ENCODE measurements at places on chromosomes 7 and 10.

DNA sequence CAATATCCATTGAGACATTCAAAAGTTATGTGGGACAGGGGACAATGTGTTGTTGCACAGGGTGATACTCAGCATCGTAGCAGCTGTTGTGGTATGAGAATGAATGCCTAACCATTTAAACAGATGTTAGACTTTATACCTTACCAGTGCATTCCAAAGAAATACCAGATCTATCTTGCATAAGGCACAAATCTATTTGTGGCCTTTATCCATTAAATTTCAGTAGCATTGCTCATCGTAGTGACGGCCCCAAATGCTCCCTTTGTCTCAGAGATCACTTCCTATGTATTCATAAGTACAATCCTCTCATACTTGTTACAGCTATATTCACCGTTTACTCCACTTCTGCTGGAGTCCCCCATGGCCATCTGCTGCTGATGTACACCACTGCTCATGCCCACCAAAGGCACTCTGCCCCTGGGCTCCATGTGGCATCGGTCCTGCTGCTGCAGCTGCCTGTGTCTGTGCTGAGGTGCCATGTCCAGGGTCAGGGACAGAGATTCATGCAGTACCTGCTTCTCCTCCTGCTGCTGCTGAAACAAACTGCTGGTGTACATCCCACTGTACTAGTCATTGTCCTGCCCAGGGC, 96.3 kb downstream of the CPED1 start:
- DNase-seq: no peak

GRCh38 chr7:28413011-28413410, 693 bp downstream of the CREB5 start:
- DNase-seq: no peak

DNA sequence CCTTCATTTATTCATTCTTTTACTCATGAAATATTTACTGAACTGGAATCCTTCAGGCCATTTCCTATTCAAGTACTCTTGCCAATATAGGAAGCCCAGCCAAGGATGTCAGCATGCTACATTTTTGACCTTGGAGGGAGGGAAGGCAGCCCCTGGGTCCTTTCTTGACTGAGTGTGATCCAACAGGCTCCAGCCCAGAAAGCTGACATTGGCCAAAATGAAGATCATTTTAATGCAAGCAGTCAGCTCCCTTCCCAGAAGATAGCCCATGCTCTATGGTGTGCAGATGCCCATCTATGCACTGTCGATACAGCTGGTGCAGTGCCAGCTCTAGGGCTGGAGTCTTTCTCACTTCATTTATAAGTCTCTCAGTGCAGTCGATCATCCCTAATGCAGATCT, 646.0 kb downstream of the KCNMA1 start:
- no peak for DNase-seq

DNA sequence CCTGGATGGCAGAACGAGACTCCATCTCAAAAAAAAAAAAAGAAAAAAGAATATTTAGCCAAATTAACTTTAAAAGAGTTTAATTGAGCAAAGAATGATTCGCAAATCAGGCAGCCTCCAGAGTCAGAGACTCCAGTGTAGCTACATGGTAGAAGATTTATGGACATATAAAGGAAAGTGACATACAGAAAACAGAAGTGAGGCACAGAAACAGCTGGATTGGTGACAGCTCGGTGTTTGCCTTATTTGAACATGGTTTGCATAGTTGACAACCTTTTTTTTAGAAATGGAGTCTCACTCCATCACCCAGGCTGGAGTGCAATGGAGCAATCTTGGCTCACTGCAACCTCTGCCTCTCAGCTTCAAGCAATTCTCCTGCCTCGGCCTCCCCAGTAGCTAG, 35.2 kb upstream of the TNS3 start:
- DNase-seq: no peak

- DNase-seq: no peak
Observed at GRCh38 chr10:114401195-114401791, 3.0 kb downstream of the AFAP1L2 start.

DNA sequence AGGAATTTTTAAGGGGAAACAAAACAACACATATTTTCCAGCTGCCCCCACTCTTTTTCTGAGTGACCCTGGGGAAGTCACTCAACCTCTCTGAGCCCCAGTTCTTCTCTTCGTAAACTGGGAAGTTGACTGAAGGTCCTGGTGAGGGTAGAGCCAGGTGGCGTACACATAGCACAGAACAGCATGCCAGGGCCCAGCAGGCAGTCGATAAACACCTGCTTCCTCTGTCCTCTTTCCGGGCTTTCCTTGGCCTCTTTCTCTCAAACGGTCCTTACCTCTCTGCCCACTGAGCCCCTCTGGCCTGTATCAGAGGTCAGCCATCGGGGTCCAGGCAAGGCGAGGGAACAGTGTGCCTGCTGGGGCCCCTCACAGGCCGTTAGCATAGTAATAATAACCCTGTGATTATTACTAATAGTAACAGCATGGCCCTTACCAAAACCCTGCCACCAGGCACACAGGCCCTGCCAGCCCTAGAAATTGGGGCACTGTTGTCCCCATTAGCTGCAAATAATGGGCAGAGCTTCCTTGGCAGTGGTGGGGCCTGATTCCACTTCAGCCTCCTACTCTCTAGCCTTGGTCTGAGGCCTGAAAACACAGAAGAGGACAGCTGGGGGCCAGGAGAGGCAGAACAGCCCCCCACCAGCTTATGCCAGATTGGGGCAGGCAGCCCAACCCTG, 37.3 kb upstream of the SLC29A3 start:
- DNase-seq: no peak

- no peak for DNase-seq
Observed at GRCh38 chr7:150566572-150566971, 618 bp upstream of the GIMAP4 start.

- DNase-seq: peak; percentile 19
Observed at GRCh38 chr7:142383841-142384492, 126.1 kb upstream of the PRSS58 start.

GRCh38 chr7:66088861-66089838, 13.5 kb downstream of the ASL start:
- no peak for DNase-seq

DNA sequence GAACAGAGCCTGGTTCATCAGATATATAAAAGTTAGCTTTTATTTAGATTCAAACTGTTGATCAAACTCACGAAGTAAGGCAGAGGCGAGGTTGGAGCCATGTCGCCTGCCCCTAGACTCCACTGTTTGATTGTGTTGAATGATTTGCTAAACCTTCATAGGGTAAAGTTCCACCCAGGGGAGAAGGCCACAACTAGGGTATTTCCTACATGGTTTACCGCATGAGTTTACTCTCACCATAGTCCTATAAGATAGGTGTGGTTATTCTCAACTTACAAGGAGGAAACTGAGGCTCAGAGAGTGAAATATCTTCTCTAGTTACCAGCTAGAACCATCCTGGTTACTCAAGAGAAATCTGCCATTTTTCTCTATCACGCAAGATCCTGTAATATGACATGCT, 31.8 kb downstream of the ARHGAP22 start:
- DNase-seq: no peak

GRCh38 chr10:121942749-121943416, 15.1 kb upstream of the ATE1 start:
- DNase-seq: no peak

- no peak for DNase-seq
Observed at GRCh38 chr10:130924138-130924819, 387.2 kb downstream of the TCERG1L start.

DNA sequence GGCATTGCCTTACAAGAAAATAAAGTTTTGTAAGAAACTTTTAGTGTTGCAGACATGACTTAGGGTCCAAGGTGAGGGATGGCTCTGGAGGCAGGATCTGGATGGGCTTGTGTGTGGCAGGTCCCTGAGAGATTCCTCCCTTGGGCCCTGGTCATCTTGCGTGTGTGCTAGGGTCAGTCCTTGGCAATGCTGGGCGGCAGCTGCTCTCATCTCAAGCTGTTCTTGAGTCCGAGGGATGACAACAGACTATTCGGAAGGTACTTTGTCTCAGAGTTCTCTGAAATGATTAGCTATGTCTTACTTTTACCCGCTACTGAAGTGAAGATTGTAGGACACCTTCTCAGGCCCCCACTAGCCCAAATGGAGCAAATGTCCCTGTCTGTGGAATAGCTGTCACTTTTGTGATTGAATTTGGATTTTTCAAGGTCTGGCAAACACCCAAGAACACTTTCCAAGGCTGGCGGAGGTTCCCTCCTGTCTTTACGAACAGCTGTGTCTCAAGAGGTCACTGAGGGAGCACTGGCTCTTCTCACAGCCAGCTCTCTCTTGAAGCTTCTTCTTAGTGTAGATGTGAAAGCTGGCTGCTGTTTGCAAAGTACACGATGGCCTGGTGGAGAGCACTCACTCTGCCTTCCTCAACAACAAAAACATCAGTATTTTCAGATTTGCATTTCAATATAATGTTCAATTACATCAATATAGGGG, 253.6 kb downstream of the STK31 start:
- no peak for DNase-seq

- no peak for DNase-seq
Observed at GRCh38 chr7:115658223-115658622, 372.3 kb downstream of the TFEC start.

DNA sequence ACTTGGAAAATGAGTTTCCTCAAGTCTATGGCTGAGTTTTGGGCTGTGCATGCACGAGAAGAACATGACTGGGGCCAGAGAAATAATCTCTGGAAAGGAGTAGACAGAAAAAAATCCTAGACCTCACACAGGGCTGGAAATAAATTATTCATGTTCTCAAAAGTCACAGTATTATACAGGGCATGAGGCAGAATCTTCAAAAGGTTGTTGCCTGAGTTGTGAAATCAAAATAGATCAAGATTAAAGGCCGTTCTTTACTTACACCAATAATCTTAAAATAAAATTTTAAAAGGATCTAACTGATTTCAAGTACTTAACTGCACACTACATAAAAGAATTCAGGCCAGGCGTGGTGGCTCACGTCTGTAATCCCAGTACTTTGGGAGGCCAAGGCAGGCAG, 14.1 kb upstream of the CREM start:
- no peak for DNase-seq

DNA sequence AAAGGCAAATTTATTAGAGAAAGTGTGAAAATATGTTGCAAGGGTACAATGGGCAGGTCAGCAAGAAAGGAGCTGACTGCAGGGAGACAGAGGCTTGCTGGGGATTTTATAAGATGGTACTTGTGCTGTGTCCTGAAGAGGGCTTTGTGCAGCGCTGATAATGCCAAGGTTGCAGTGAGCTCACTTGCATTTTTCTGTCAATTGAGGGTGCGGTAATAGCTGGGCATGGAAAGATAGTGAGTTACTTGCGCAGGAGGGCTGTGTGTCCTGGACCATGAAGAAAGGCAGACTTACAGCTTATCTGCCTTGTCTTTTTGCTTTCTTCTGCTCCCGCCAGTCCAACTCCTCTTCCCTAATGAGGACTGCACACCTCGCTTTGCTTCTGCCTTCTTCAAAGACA, 12.5 kb downstream of the CDC123 start:
- no peak for DNase-seq

GRCh38 chr10:52115823-52116222, 198.3 kb upstream of the DKK1 start:
- DNase-seq: no peak

GRCh38 chr7:151086802-151087244, 548 bp downstream of the AGAP3 start:
- peak; percentile 44 for DNase-seq

- no peak for DNase-seq
Observed at GRCh38 chr7:1810521-1810920, 140.4 kb downstream of the ELFN1 start.

GRCh38 chr7:152103066-152103465, 77.6 kb downstream of the GALNT11 start:
- DNase-seq: no peak

DNA sequence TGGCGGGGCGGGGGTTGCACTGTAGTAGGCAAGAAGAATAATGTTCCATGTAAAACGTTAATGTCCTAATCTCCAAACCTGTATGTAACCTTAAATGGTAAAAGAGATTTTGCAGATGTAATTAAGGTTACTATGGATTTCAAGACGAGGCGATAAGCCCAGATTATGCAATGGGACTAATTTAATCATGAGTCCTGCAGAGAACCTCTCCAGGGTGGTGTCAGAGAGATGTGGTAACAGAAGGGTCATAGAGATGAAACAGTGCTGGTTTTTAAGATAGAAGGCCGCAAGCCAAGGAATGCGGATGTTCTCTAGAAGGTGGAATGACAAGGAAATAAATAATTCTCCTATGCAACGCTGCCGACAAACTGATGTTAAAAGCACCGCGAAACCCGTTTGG, 57.1 kb downstream of the UBE3C start:
- DNase-seq: no peak

- no peak for DNase-seq
Observed at GRCh38 chr7:157271991-157272324, 64.8 kb upstream of the DNAJB6 start.

DNA sequence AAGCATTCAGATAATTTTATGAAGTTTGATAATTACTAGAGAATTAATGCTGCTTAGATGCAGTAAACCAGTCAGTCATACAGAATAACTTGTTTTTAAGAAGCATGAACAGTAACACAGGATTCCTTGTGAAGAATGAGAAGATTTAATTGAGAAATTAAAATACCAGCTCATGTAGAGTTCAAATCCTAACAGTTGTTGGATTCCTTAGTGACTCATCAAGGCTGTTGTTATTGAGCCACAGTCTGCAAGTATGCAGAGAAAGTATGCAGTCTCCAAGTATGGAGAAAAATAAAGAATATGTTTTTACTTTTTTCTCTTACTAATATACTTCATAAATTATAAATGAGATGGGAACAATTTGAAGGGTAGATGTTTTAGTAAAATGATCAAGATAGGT, 30.2 kb upstream of the CYP26C1 start:
- no peak for DNase-seq

GRCh38 chr7:55534916-55535590, 37.2 kb downstream of the VOPP1 start:
- DNase-seq: no peak

GRCh38 chr10:7707102-7707501, 4.0 kb downstream of the ITIH2 start:
- DNase-seq: no peak

DNA sequence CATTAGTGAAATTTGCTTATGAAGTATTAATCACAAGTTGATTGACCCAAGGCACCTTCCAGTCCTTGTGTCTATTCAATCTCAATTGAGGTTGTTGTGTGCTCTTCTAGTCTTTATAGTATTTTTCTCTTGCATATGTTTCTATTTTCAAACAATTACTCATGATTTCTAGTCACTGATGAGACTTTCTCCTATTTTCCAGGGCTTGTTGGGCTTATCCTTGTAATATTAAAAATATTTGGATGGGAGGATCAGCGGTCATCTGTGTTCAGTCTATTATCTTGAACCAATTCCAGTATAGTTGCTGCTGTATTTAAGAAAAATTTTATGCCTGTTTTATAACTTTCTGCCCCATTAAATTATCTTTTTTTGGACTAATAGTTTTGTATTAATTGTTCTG, 154.4 kb downstream of the PTEN start:
- DNase-seq: no peak

DNA sequence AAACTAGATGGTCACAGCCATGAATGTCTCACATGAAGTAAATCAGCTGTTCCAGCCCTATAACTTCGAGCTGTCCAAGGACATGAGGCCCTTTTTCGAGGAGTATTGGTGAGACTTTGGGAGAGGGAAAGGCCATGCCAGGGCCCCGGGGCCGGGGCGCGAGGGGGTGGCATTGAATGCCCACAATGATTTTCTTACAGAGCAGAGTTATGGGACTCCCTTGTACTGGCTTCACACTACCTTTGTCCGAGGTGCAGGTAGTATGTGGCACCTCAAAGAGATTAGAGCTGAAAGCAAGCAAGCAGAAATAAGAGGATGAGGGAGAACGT, 407 bp downstream of the ELOVL3 start:
- no peak for DNase-seq
